ENCODE measurements at places on chromosomes 6 and 20.
A peak's percentile ranks its signal among the peaks of the same experiment; 100 is the strongest.

GRCh38 chr6:26531897-26532296 lies 6.3 kb upstream of the HMGN4 start:
- no peak for DNase-seq

GRCh38 chr20:48467622-48468021 lies 360.2 kb downstream of the PREX1 start:
- DNase-seq = no peak

DNA sequence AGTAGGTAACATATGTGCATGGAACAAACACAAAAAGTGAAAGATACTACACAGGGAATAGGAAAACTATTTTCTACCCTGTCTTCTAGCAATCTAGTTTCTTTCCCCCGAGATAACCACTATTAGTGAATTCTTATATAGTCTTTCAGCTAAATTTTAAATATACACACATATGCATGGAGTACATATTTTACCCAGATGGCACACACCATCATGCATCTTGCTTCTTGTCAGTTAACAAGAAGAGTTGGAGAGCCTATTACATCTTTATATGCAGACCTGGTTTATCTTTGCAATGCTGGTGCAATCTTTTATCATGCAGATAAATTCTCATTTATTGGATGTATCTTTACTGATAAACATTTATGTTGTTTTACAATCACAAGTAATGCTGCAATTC lies 100.4 kb downstream of the OTOR start:
- no peak for DNase-seq

DNA sequence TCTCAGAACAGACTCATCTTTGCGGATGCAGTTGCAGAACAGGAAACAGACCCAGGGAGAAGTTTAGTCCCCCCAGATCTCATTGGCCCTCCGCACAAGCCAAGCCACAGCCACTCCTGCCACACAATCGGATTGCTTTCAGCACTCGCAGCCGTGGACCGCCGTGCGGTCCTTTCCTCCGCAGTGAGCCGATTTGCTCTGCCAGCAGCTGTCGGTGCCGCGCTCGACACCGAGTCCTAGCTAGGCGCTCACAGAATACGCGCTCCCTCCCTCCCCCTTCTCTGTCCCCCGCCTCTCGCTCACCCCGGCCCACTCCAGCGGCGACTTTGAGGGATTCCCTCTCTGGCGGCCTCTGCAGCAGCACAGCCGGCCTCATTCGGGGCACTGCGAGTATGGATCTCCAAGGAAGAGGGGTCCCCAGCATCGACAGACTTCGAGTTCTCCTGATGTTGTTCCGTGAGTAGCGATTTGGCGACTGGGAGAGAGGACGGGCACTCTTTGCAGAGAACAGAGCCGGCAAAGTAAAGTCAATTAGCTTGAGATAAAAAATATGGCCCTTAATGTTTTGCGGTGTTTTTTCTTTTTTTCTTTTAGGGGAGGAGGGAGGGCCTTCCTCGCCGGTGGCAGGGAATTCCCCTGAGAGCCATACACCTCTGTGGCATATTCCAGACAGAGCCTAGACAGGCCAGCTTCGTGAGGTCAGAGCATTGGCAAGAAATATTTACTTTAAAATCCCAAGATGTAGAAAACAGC lies at the start of gene LAMP5:
Gene LAMP5, plus strand, starts transcription at position 130 of the 753 bp plus-strand sequence. Its CDS starts 263 bp downstream, at position 393.
- no peak for DNase-seq

GRCh38 chr6:52641388-52641787 lies 29.5 kb upstream of the TMEM14A start:
- no peak for DNase-seq

DNA sequence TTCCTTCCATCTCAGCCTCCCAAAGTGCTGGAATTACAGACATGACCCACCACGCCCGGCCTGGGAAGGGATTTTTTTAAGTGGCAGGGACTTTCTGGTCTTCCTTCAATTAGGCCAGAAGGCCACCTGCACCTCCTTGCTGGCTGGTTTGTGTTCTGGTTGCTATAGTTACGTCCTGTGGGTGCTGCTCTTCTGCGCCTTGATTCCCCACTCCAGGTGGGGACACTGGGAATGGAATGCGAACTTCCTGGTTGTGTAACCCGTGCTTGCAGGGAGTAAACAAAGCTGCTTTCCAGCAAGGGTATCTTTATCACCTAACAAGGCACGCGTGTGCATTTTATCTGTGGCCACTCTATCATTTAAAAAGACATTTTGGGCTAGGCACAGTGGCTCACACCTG lies 117.7 kb downstream of the PLEKHG1 start:
- no peak for DNase-seq

- no peak for DNase-seq
These were observed 23.9 kb downstream of the PSMG4 start for GRCh38 chr6:3282476-3283236.

DNA sequence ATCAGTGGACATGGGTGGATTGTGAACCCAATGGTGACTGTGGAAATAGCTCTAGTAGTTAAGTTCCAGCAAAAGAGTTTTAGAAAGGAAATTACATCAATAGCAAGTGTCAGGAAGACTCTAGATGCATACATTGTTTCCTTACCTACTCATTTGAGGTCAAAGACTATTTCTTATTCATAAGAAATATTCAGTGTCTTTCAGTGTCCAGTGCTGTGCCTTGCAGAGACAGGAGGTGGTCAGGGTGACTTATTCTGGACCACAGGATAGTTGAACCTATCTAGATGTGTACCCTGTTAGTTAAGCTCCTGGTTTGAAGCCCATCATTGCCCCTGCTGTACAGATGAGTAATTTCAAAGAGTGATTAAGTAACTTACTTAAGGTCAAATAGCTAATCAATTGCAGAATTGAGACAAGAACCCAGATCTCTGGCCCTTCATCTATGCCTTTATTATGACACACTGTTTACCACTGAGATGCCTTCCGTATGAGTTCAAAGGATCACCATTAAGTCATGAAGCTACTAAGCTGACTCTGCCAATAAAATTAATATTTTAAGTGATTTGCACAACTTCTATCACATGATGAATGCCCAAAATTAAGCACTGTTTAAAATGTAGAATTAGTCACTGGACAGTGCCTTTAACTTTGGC lies 136.1 kb downstream of the PDSS2 start:
- DNase-seq = no peak

- no peak for DNase-seq
These were observed 42.7 kb downstream of the RAMACL start for GRCh38 chr6:166543603-166544295.

- no peak for DNase-seq
These were observed 59.2 kb upstream of the THBS2 start for GRCh38 chr6:169312658-169313346.

- no peak for DNase-seq
These were observed 1.6 kb upstream of the PRIM2 start for GRCh38 chr6:57315851-57316250.

DNA sequence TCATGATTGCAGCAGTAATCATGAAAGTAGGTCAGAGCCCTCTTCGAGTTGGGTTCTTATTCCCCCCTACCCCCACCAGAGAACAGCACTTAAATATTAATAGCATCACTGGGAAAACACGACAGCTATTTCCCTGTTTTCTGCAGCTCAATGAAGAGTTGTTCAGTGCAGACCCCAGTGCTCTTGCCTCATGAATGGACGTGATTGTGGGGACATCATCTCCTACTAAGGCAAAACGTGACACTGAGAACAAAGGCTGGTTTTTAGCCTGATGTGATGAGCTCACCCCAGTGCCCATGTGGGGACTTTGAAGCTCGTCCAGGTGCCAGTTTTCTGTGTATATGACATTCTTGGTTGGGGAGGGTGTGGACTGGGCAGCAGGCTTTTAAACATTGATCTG lies 105.9 kb downstream of the SLC35F1 start:
- DNase-seq = no peak

GRCh38 chr6:33993091-33993490 lies 152.8 kb downstream of the GRM4 start:
- DNase-seq = no peak

DNA sequence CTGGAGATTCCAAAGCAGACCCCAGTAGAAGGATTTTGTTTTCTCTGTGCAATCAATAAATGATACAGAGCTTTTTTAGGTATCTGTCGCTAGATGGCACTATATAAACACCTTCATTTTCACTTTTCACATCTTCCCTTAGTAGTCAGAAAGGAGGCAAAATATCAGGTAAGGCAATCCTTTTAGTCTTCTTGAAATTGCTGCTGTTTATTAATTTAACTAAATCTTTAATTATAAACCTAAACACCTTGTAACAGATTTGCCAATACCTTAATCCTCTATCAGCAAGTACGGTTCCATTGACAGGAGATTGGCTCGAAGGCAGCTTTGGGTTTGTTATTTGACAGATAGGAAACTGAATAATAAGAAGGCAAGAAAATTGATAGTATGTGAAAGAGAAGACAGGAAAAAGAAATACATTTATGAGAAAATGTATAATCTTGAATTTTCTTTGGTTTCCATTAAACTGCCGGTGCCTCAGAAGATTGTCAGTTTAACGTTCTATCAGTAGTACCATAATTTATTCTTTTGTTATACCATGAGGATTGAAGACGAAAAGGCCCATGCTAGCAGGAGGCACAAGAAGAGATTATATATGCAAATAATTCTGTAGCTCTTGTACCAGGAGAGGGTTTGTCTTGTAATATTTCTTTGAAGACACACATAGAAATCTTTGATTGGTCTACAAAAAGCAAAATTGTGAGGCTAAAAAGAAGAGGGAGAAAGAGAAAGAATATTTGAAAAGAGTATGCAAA lies 23.5 kb upstream of the IBTK start:
- peak; percentile 20 for DNase-seq

DNA sequence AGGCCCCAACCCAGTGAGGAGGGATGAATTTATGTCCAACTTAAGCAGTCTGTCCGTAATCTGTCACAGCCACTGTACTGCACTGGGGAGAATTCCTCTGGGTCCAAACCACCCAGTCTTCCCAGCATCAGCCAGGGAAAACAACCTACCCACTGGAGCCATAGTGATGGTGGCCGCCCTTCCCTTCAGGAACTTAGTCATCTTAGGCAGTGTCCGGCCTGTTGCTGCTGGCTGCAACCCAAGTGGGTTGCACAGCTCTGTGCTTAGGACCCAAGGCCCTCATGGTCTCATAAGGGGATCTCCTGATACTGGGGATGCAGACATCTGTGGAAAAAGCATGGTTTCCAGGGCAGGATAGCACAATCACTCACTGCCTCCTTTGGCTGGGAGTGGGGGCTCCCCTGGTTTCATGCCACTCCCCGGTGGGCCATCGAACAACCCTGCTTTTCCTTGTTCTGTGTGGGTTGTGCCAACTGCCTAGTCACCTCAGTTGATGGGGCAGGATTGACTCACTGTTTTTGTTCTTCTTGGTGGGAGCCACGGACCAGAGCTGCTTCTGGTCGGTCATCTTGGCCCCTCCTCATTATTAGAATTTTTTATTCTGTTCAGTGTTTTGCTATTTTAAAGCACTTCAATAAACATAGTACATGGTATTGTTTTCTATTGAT lies 591.9 kb downstream of the DOK5 start:
- DNase-seq = no peak

Data from NCI-H1436 treated with DMSO at 0.1 percent for 48 hours (cell line).